ENCODE measurements at places on chromosomes 16 and 17.

DNA sequence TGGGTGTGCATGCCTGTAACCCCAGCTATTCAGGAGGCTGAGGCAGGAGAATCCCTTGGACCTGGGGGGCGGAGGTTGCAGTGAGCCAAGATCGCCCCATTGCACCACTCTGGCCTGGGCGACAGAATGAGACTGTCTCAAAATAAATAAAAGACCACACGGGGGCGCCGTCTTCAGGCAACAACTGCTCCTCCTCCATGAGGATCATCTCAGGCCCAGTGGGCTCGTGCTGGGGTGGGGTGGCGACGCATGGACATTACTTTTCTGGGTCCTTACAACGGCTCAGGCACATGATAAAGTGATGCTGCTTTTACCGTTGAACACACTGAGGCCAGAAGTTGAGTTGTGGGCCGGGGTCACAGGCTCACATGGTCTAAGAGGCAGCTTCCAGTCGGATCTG is 56.2 kb downstream of the PRMT7 start:
- H3K36me3 ChIP-seq, result no peaks in the 10 kb centered on the region
- H3K27ac ChIP-seq, result peak overlapping the region; percentile 78
- no peak overlapping the region for H3K4me3 ChIP-seq
- peak; percentile 62 for DNase-seq
- H3K27me3 ChIP-seq, result peaks cover 10% of the 10 kb centered on the region

- H3K4me1 ChIP-seq, result no peaks in the 10 kb centered on the region
- DNase-seq, result no peak
These were observed 968.1 kb upstream of the GOT2 start for GRCh38 chr16:59701963-59702930.

GRCh38 chr17:76200354-76200753 is 39.9 kb downstream of the RNF157 start:
- DNase-seq, result no peak
- peaks cover 12% of the 10 kb centered on the region for H3K36me3 ChIP-seq
- no peak overlapping the region for H3K27ac ChIP-seq
- H3K4me1 ChIP-seq, result peaks cover 6% of the 10 kb centered on the region
- H3K4me3 ChIP-seq, result no peak overlapping the region
- peaks cover 4% of the 10 kb centered on the region for H3K27me3 ChIP-seq

GRCh38 chr17:76051561-76051960 is 20.8 kb downstream of the SRP68 start:
- peaks cover 69% of the 10 kb centered on the region for H3K36me3 ChIP-seq
- DNase-seq, result no peak
- no peaks in the 10 kb centered on the region for H3K27me3 ChIP-seq
- peak overlapping the region; percentile 11 for H3K27ac ChIP-seq
- H3K4me1 ChIP-seq, result peaks cover 16% of the 10 kb centered on the region
- no peak overlapping the region for H3K4me3 ChIP-seq

GRCh38 chr16:15502041-15502725 is 67.8 kb downstream of the BMERB1 start:
- H3K36me3 ChIP-seq, result peaks cover 9% of the 10 kb centered on the region
- peaks cover 5% of the 10 kb centered on the region for H3K27me3 ChIP-seq
- no peak for DNase-seq
- H3K4me3 ChIP-seq, result no peak overlapping the region
- H3K27ac ChIP-seq, result peak overlapping the region; percentile 60
- peaks cover 50% of the 10 kb centered on the region for H3K4me1 ChIP-seq

DNA sequence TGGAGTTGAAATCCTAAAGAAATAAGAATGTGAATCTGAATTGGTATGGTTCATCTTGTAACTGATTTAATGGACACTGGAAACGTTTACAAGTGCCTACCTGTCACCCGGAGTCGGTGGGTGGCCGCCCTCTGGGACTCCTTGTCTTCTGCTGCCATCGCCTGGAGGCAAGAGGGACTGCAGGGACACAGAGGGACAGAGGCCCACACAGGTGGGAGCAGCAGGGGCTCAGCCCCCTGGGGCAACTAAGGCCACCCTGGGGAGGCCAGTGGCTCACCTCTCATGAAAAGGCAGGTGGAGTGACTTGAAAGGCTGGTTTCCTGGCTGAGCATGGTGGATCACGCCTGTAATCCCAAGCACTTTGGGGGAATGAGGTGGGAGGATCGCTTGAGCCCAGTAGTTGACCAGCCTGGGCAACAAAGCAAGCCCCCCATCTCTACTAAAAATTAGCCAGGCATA is 23.2 kb downstream of the TMEM92 start:
- peak overlapping the region; percentile 75 for H3K27ac ChIP-seq
- DNase-seq, result peak; percentile 87
- H3K4me1 ChIP-seq, result peaks cover 36% of the 10 kb centered on the region

- peak within 1 kb of the TSS; percentile 52 for H3K27ac ChIP-seq
- no peak for DNase-seq
- no peak within 1 kb of the TSS for H3K4me3 ChIP-seq
- peaks cover 7% of the 10 kb centered on the region for H3K36me3 ChIP-seq
- peaks cover 8% of the 10 kb centered on the region for H3K27me3 ChIP-seq
These were observed at the start of gene LGALS9 for GRCh38 chr17:27630607-27631410. Gene LGALS9 (plus strand): TSS chr17:27631188. CDS start chr17:27631266, 78 bp downstream.

GRCh38 chr17:7356756-7357155 is 1.8 kb downstream of the TMEM95 start:
- H3K36me3 ChIP-seq, result no peaks in the 10 kb centered on the region
- H3K4me3 ChIP-seq, result no peak overlapping the region
- H3K4me1 ChIP-seq, result peaks cover 25% of the 10 kb centered on the region
- no peak for DNase-seq

- no peaks in the 10 kb centered on the region for H3K27me3 ChIP-seq
- no peak overlapping the region for H3K27ac ChIP-seq
- H3K4me1 ChIP-seq, result peaks cover 7% of the 10 kb centered on the region
- H3K4me3 ChIP-seq, result no peak overlapping the region
- H3K36me3 ChIP-seq, result peaks cover 10% of the 10 kb centered on the region
These were observed 7.1 kb downstream of the MYBBP1A start for GRCh38 chr17:4548061-4548461.

GRCh38 chr17:74951680-74952421 is 16.2 kb downstream of the OTOP3 start:
- H3K36me3 ChIP-seq, result no peaks in the 10 kb centered on the region
- H3K27ac ChIP-seq, result no peak overlapping the region
- H3K27me3 ChIP-seq, result peaks cover 69% of the 10 kb centered on the region
- H3K4me3 ChIP-seq, result no peak overlapping the region
- no peak for DNase-seq

DNA sequence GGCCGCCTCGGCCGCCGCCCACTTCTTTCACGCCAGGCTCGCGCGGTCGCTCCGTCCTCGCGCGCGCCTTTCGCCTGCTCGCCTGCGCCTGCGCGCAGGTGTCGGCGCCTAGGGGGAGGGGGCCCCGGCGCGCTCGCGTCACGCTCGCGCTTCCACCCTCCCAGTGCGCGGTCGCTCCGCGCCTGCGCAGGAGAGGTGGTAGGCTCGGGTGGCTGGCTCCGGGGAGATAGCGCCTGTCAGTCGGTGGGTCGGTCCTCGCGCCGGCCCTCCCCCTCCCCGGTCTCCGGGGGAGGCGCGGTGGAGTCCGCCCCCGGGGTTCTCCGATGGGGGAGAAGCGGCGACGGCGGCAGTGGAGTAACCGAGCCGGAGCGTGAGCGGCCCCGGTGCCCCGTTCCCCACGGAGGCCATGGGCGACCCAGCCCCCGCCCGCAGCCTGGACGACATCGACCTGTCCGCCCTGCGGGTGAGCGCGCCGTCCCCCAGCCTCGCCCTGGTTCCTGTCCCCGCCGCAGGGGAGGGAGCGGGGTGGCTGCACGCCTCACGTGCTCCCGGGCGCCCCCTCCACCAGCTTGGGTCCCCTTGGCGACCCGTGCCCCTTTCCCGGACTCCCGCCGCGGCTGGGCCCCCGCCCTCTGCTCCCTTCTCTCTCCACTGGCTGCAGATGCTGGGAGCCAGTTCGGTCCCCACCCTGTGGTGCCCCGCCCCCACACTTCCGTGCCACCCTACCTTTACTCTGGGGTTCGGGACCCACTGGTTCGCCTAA is at the start of gene MINK1:
TSS of gene MINK1 (plus strand) at position 163 of the 763 bp plus-strand sequence. CDS start at position 407, 244 bp downstream.
- peaks cover 42% of the 10 kb centered on the region for H3K4me1 ChIP-seq
- no peaks in the 10 kb centered on the region for H3K36me3 ChIP-seq
- peak within 1 kb of the TSS; percentile 93 for H3K4me3 ChIP-seq
- no peaks in the 10 kb centered on the region for H3K27me3 ChIP-seq
- H3K27ac ChIP-seq, result peak within 1 kb of the TSS; percentile 93
- peak; percentile 87 for DNase-seq

DNA sequence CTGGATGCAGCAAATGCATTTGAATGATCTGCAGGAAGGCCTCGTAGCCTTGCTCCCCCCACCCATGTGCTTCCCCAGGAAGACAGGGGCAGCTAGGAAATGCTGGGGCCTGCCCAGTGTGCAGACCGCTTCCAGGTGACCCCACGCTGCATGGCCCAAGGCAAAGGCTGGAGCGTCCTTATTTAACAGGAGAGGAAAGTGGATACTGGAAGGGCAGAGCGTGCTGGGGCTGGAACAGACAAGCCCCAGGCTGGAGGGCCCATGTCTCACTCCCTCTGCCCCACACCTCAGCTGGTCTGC is 26.1 kb upstream of the NPTX1 start:
- H3K27ac ChIP-seq, result no peak overlapping the region
- peaks cover 59% of the 10 kb centered on the region for H3K27me3 ChIP-seq
- H3K36me3 ChIP-seq, result no peaks in the 10 kb centered on the region

DNA sequence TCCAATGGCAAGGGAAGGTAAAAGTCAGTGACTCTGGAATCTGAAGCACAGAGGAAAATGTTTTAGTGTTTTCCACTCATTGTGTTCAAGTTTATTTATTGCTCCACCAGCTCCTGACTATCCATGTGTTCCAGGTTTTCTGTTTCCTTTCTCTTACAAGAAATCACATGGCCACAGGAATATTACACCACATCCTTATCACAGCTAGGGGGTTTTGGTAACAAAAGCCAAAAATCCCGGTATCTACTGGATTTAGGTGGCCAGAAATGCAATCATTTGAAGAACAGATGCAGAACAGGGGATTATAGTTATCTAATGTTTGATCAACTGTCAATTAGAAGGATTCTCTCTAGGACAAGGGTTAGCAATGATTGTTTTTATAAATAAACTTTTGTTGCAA is 47.9 kb downstream of the STH start:
- H3K27ac ChIP-seq, result no peak overlapping the region
- H3K27me3 ChIP-seq, result no peaks in the 10 kb centered on the region
- peaks cover 8% of the 10 kb centered on the region for H3K4me1 ChIP-seq

Measured in nephron progenitor cell (in vitro differentiated cells).